Activated gamma-delta T cell treated with anti-CD3 and anti-CD28 coated beads, Interleukin-2, amount 50 U/mL, for 16 hours (primary cell): ENCODE measurements at places on chromosomes 7 and 10.

- DNase-seq, result no peak
Measured at GRCh38 chr7:130432886-130433285, 7.9 kb downstream of the CEP41 start.

GRCh38 chr10:42875798-42876341, 93.3 kb downstream of the BMS1 start:
- no peak for DNase-seq

- no peak for DNase-seq
Measured at GRCh38 chr10:20515654-20516053, 381.5 kb downstream of the NEBL start.

DNA sequence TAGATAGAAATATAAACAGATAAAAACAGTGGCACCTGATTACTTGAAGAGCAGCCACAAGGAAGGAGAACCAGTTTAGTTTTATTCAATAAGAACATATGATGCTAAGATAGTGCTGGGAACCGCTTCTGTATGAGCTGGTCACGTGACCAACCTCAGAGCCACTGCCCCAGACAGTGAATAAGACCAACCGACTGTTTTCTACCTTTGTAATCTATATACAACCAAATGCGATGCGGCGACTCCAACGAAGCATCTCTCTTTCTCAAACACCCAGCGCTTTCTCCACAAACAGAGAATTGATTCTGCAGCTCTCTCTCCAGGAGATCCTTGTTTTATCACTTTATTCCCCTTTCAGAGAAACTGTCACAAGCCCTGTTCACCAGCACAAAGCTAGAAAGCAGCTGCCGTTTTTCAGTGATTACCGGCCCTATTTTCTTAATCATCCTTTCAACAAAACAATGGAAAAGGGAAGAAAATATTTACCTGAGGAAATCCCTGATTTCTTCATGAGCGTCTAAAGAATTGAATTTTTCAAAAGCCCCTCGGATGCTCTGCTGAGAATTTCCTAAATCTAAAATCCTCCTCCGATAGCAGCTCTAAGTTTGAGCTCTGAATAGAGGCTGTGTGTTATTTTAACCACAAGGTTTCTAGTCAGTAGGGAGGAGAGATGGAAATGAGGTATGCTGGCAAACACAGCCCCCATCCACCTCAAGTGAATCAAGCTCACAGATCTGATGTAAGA, 55.7 kb upstream of the JCAD start:
- DNase-seq, result no peak

GRCh38 chr10:103265717-103266329, 11.1 kb upstream of the INA start:
- DNase-seq, result no peak

DNA sequence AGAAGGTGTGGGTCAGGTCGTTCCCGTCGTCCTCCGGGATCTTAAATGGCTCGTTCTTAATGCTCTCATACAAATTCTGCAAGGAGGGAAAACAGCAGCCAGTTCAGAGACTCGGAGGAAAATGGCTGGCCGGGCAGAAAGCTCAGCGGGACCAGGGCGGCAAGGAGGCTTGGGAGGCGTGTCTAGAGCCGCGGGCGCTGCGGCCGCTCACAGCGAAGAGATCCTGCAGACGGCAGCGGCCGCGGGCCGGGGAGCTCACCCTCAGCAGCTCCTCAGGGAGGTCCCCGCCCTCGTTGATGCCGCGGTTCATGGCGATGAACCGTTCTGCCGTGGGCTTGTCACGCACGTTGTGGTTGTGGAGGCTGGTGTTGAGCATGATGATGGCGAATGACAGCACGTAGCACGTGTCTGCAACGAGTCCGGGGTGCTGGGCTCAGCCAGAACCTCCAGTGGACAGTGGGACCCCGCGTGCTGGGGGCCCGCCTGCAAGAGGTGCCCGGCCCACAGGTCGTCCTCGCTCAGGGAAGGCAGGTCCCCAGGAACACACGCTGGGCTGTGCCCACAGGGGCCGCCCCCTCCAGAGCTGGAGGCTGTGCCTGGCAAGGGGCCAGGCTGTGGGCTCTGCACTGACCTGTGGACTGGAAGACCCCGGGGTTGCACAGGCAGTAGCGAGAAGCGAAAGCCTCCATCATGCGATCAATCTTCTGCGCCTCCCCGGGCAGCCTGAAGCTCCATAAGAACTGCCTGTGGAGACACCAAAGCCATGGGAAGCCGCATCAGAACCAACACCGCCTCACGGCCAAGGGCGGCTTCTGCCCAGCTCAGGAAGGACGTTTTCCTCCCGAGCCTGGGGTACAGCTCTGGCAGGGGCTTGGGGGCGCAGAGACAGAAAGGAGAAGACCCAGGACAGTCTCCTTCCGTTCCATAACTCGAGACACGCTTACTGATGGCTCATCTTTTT, 101.6 kb downstream of the CYTH3 start:
- no peak for DNase-seq

GRCh38 chr7:68587599-68587998, 1010.7 kb upstream of the AUTS2 start:
- DNase-seq, result no peak

GRCh38 chr7:142571581-142571980, 177.7 kb upstream of the PRSS1 start:
- DNase-seq, result no peak

- no peak for DNase-seq
Measured at GRCh38 chr7:68547799-68548198, 1050.5 kb upstream of the AUTS2 start.

- no peak for DNase-seq
Measured at GRCh38 chr7:81079746-81080145, 160.9 kb upstream of the SEMA3C start.
